Fibroblast of skin of right quadriceps (primary cell): ENCODE measurements at places on chromosomes 16 and 17.

- DNase-seq = peak; percentile 78
Measured at GRCh38 chr17:18158022-18158600, 25.5 kb upstream of the ALKBH5 start.

DNA sequence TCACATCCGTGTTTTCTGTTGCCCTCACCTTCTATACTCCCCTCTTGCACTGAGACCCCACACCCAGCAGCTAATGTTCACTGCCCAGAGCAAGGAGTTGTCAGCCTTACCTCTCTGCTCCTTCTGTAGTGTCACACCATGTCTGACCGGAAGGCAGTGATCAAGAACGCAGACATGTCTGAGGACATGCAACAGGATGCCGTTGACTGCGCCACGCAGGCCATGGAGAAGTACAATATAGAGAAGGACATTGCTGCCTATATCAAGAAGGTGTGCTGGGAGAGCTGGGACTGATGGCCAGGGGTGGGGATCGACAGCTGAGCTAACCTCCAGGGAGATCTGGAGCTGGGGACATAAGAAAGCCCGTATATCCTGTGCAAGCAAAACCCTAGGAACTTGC, 3.7 kb downstream of the DYNLL2 start:
- DNase-seq = no peak

DNA sequence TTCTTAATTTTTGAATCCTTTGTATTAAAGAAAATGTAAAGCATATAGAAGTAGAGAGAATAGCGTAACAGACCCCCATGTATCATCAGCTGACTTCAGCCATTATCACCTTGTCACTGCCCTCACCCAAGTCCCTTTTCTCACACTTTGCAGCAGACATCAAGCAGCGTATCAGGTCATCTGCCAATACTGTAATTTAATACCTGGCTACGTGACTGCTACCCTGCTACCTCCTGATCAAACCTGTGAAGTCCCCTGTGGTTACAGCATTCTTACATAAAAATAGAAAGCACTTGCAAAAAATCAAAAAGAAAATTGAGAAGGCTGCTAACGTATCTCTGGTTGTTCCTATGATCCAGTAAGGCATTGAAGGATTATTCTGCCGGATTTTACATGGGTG, 96.4 kb downstream of the PLCG2 start:
- DNase-seq = no peak

- DNase-seq = peak; percentile 66
Measured at GRCh38 chr17:72719578-72720493, 372.7 kb downstream of the SLC39A11 start.

- DNase-seq = peak; percentile 44
Measured at GRCh38 chr17:41687828-41688640, 651 bp upstream of the EIF1 start.

- no peak for DNase-seq
Measured at GRCh38 chr17:15654886-15655561, 29.1 kb downstream of the TRIM16 start.

DNA sequence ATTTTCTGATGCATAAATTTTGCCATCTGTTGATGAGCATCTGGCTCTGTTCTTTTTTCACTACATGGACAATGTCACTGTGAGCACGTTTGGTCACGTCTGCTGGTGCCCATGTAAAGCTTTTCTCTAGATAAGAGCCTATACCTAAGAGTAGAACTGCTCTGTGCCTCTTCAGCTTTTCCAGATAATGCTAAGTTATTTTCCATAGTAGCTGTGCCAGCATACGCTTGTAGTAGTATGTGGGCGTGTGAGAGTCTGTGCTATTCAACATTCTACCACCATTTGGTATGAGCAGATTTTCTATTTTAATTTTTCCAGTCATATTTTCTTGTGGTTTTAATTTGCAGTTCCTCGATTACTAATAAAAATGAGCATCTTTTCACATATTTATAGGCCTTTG, 33.2 kb downstream of the VPS35L start:
- DNase-seq = no peak

- no peak for DNase-seq
Measured at GRCh38 chr17:67025216-67025792, 19.1 kb upstream of the CACNG1 start.

DNA sequence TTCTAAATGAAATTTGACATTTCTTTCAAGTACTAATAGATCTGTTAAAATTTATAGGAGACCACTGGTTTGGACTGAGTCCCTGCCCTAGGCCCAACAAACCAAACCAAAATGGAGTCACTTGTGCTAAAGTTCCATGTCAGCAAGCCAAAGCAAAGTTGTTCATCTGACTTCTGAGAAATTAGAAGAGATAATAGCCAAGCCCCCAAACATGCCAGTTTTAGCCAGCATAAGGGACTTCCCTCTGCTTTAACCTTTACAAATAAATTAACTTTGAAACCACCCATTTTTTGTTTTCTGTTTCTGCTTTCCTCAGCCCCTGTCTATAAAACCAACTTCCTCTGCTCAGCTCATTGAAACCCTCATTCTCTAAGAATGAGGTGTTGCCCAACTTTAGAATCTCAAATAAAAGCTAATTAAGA, 18.9 kb downstream of the CDR2 start:
- DNase-seq = no peak

DNA sequence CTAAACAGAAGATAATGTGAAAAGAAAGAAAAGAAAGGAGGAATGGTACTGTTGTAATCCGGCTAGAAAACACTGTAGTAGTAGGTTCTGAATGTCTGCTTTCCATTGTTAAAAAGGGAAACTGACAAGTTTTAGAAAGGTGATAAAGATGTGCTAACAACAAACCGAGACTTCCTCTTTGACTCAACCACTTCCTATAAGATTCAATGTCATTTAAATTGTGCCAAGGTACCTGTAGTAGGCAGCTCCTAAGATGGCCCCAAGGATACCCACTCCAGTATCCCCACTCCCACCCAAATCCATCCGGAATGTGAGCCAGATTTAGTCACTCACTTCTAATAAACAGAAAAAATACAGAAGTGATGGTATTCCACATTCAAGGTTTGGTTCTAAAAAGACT, 31.2 kb downstream of the XYLT1 start:
- DNase-seq = no peak

DNA sequence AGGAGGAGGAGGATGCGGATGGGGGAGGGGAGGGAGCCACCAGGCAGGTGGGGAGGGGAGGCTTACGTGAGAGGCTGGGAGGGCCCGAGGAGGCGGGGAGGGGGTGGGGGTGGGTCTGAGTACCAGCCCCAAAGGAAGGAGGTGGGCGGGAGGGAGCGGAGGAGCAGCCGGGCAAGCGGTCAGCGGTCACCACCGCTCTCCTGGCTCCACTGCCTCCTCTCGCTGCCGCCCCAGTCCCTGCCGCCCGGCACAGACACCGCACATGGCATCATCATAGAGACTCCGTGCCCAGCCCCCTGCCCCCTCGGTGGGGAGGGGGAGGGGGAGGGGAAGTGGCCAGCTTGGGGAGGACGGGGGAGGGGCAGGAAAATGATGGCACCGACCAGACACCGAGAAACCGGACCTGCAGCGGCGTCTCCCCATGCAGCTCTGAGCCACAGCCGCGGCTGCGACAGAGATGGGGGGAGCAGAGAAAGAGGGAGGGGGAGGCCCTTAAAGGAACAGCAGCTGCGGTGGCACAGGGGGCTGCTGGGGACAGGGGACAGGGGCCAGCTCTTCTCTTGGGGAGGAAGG, at the start of gene TLCD3B:
TLCD3B (minus strand) TSS at position 431 of the 573 bp plus-strand sequence. CDS start 744 bp downstream, outside the sequence.
- no peak for DNase-seq

- no peak for DNase-seq
Measured at GRCh38 chr17:31470592-31470991, 79.1 kb downstream of the RAB11FIP4 start.

DNA sequence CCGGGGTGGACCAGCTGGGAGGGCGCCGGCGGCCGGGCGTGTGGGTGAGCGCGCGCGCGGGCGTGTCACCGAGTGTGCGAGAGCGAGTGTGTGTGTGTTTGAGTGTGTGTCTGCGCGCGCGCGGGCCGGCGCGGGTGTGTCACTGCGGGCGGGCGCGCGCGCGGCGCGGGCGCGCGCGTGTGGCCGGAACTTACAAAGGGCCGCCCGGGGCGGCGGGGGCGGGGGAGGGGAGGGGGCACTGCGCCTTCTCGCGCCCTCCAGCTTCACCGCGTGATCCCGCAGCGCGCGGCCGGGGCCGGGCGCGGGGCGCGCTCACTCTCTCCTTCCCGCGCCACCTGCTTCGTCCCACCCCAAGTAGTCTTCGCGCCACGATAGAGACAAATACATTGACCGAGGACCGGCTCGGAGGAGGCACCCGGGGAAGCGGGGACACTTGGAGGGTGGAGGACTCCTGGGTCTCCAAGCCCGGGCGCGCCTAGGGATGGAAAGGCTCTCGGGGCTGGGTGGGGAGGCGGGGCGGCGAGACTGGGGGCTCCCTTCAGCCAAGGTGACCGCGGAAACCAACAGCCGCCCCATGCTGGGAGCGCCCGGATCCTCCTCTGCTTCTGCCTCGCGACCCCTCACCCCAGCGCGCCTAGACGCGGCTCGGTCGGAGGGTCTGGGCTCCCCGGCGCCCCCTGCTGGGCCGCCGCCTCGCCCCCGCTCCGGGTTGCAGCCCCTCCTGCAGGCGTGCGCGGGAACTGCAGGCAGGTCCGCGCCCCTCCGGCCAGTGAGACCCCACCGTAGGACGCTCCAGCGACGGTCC, at the start of gene SRCIN1:
SRCIN1 (minus strand) TSS at position 112 of the 805 bp plus-strand sequence. CDS start 247 bp downstream, outside the sequence.
- peak; percentile 12 for DNase-seq

DNA sequence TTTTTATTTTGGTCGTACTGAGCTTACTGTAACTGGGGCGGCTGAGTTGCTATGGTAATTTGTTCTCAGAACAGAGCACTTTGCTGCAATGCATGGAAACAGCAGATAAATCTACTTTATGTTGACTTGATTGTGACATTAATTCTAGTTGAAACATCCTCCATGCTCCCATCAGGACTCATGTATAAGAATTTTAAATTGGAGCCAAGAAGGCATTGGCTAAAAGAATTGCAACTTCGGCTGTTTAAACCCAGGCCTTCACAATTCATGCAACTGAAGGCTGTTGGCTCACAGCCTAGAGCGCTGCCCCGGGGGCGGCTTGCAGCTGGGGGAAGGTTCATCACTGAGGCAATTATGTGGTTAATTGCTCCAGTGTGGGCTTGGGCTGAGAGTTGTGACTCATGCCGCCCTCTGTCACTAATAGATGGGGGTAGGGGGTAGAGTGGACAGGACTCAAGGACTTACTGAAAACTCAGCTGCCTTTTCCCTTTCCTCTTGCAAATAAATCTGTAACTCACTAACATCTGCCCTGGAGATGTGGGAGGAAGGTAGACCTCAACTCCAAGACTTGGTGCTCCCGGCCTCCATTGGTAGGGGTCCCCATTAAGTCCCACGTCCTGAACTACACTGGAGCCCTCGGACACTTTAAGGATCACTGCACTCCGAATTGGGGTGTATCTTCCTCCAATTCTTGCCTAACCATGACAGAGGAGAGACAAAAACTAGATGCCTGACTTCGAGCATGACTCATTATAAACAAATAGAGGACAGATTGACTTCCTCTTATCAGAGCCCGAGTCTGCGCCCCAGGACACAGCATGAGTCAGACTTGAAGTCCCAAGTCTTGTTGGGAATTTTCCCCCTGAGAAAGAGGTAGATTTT, 37.5 kb downstream of the ERCC4 start:
- peak; percentile 98 for DNase-seq

- peak; percentile 48 for DNase-seq
Measured at GRCh38 chr17:29347831-29348629, 42.1 kb upstream of the TAOK1 start.

GRCh38 chr16:11211977-11212797, 43.8 kb downstream of the SOCS1 start:
- DNase-seq = no peak

GRCh38 chr17:76738468-76738850, 540 bp downstream of the MFSD11 start:
- DNase-seq = no peak

DNA sequence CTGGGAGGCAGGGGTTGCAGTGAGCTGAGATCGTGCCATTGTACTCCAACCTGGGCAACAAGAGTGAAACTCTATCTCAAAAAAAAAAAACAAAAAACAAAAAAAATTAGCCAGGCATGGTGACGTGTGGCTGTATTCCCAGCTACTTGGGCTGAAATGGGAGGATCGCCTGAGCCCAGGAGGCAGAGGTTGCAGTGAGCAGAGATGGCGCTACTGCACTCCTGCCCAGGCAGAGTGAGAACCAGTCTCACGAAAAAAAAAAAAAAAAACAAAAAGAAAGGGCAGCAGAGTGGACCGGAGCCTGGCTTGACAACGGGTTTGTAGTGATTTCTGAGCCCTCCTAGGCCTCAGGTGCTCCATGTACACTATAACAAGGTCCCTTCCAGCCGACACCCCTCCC, 33.1 kb downstream of the PEMT start:
- DNase-seq = no peak

GRCh38 chr16:79690159-79690558, 89.6 kb upstream of the MAF start:
- no peak for DNase-seq

GRCh38 chr16:17225541-17225940, 245.2 kb downstream of the XYLT1 start:
- DNase-seq = peak; percentile 79

- DNase-seq = peak; percentile 87
Measured at GRCh38 chr16:55508941-55509931, at the start of gene LPCAT2. LPCAT2 (plus strand) TSS chr16:55509072; CDS start chr16:55509182, 110 bp downstream.

DNA sequence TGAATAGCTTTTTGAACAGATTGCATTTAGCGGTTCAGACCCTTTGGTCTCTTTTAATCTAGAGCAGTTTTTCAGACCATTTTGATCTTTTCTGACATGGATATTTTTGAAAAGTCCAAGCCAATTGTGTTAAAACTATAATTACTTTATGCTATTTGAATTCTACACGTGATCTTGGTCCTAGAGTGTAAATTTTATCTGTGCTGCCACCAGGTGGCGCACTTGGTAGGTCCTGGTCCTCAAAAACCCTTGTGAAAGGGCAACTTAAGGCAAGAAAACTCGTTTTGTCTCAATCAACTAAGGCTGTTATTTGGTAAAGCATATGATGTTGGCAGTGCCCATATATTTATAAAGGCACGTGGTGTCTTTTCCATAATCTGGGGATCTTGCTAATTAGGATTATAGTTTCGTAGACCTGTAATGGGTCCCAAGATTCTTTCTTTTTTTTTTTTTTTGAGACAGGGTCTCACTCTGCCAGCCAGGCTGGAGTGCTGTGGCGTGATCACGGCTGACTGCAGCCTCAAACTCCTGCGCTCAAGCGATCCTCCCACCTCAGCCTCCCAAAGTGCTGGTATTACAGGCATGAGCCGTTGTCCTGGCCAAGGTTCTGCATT, 43.9 kb upstream of the TEX2 start:
- peak; percentile 55 for DNase-seq

GRCh38 chr16:13561291-13562070, 358.5 kb upstream of the ERCC4 start:
- DNase-seq = no peak
